Activated naive CD4-positive, alpha-beta T cell treated with Interleukin-2 at 50 U/mL for 16 hours (primary cell): ENCODE measurements at places on chromosomes 7 and 10.

GRCh38 chr10:127046975-127047877, 142.0 kb downstream of the DOCK1 start:
- DNase-seq = no peak

DNA sequence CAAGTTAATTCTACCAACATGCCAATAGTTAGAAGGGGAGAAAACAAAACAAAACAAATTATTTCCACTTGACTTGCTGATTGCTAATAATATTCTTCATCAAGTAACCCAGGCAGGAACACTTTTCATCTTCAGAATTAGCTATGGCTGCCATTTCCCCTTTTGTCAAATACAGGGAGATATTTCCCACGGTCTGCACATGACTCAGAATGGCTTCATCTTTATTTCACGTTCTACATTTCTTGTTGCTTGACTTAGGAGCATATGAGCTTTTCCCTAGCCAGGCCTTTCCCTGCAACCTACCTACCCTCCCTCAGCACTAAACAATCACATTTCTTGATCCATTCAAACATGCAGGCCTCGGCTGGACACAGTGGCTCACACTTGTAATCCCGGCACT, 6.5 kb downstream of the CPVL start:
- DNase-seq = no peak

DNA sequence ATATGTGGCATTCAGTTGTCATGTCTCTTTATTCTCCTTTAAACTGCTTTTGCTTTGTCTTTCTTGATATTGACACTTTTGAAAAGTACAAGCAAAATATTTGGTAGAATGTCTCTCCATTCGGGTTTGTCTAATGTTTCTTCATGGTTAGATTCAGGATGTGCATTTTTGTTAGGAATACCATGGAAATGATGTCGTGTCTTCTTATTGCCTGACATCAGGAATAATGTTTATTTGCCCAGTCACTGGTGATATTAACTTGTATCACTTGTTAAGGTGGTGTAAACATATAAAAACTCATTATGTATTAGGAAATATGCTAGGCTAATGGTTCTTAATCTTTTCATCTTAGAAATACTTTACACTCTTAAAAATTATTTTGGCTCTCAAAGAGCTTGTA, 43.4 kb downstream of the CDK1 start:
- no peak for DNase-seq

DNA sequence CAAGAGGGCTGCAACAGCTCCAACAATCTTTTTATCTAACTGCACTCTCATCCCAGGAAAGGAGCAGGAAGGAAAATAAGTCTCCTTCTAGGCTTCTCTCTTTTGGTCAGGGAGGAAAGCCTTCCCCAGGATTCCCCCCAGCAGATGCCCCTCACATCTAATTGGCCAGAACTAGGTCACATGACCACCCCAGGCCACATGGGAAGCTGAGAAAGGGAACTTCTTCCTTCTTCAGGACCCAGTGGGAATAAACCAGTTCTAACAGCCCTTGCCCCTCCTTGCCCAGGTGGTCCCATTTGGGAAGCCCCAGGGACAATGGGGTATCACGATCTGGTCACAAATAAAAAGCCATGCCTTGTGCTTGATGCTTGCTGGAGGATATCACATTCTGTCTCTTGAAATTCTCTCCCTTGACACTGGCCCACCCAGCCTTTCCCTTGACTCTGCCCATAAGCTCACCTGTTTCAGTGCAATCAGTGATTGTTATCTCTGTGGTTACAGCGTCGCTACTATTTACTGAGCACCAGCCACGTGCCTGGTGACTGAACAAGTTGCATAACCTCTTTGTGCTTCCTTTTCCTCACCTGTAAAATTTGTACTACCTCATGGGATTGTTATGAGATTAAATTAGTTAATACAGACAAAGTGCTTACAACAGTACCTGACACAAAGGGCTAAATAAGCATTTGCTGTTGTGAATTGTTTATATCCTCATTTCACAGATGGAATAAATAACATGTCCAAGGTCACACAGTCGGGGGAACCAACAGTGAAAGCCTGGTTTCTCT, 9.0 kb upstream of the TACR2 start:
- peak; percentile 23 for DNase-seq

GRCh38 chr10:31358688-31359330, 39.8 kb downstream of the ZEB1 start:
- DNase-seq = no peak

DNA sequence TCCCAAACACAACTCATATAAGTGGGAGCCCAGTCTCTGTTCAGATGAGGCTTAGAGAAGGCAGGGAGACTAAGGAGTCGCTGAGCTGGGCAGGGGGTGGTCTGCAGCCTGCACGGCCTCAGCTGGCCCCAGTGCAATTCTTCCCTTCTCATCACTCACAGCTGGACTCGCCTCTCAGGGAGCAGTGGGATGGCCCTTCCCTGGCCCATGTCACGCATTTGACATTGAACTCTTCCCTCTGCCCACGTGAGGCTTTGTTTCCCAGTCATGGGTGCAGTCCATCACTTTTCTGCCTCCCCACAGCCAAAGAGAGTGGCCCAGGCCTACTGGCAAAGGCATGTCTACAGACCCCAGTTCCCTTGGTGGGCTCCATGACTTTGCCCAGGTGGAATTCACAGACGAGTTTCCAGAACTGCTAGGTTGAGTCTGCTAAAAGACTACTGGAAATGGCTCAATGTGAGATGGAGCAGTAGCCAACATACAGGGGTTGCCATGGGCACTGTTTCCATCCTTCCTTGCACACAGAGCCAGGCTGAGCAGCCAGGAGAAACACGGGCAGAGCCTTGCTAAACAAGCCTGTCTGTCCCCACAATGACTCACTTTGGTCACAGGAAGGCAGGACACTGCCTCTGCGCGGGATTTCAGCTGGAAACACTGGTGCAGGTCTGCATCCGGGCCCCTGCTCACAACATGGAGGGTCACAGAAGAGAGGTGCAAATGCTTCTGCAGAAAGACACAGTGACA, 90.1 kb downstream of the OAT start:
- DNase-seq = no peak

DNA sequence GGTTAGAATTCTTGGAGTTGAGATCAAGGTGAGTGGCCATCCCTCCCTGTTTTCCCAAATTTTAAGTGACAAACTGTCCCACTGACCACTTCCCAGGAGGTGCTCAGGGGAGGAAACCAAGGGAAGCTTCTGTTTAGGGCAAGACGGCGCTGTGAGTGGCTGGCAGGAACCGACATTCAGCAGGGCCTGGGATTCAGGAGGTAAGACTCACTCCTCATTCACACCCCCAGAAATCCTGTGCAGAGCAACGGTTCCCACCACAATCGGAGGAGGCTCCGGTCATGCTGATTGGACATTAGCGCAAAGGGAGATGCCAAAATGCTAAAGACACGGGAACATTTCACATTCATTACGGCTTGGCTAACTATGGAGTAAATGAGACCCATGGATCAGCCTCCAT, 200.9 kb downstream of the GRID1 start:
- no peak for DNase-seq

DNA sequence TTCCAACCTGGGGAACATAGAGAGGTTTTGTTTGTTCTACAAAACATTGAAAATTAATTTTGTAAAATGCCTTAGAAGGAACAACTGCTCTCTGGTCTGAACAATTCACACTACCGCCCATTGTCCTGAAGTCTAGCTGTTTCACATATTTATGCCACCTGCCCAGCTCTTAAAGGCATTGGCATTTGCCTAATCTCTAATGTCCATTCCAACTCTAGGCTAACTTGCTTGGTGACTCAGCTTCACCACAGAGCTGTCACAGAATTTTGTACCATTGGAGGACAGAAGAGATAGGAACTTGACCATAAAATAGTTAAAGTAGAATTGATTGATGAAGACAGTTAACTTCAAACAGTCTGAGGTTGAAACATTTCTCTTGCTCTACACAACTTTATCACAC, 53.5 kb upstream of the PPP1R17 start:
- DNase-seq = no peak

- DNase-seq = no peak
Measured at GRCh38 chr10:95820363-95820762, 64.4 kb downstream of the ENTPD1 start.

DNA sequence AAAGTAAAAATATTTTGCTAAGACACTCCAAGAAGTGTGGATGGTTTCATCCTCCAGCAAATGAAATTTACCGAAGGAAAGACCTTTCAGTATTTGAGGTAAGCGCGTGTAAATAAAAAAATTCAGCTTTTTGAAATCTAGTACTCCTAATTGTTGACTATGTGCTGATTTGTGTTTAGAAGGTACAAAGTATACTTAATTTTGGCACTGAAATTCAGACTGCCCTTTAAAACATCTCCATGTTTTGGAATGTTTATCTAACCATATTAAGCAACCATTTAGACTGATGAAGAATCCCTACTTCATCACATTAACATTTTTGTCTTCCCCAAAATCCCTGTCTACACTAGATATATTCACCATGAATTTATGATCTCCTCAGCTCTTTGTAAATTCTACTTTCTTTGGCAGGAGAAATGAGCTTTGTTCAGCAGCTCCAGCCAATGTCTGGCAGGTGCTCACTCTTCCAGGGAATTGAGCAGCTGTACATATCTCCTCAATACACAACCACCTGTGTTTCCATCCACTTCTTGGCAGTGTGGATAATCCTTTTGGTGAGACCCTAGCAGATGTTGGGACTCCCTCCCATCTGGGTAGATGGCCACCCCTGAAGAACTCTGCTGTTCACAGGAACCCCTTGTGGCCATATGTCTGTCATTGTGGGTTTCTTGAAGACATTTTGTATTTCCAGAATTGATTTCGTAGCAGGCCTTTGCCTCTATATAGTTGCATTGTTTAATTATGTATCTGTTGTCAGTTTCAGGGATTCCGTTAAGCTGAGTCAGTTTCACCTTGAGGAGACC, 129.4 kb upstream of the SAMD8 start:
- no peak for DNase-seq

DNA sequence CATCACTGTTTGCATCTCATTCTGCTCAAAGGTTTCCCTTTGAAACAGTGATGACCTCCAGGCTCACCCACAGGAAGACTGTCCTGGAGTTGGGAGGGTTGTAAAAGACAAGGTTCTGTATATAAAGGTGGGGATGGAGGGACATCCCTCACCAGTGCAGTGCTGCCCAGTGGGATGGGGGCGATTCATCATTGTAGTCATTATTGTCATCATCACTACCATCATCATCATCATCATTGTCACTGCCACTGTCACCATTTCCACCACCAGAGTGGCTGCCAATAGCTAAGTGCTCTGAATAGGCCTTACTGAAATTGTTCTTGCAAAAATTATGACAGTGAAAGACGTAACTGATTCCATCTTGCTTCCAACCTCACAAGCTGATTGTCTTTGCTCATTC, 24.7 kb downstream of the MRPS24 start:
- DNase-seq = no peak

DNA sequence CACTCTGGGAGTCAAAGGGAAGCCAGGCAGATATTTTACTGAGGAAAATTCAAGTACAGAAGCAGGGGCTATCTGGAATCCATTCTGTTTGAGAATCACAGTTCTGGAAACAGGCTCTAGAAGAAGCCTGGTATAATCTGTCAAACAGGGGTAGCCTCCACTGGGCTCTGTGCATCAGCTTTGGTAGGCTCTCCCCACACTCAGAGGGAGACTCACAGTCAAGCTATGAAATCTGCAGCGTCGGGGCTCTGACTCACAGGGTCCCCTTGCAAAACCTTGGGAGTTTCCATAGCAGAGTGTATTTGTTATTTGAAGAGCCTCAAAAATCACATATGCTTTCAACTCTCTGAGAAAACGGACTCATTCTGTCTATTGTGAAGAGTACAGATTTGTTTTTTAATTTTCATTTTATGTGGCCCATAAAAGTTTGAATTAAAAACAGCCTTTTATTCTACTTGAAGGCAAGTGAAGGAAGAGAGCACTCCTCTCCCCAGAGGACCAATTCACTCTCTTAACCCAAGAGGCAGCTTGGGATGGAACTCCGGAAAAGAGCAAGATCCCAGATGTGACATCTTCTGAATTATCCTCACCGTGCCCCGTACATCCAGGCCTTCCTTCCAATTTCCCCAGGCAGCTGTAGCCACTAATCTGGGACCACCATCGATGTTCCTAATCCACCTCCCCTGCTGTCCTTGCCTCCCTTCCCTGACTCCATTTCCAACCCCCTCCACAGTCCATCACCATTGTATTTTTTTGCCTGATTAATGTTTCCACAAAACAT, 590.9 kb upstream of the MGMT start:
- no peak for DNase-seq

GRCh38 chr7:117066668-117067067, 113.4 kb downstream of the ST7 start:
- DNase-seq = no peak

- DNase-seq = no peak
Measured at GRCh38 chr7:64098-64915, 128.1 kb upstream of the FAM20C start.

DNA sequence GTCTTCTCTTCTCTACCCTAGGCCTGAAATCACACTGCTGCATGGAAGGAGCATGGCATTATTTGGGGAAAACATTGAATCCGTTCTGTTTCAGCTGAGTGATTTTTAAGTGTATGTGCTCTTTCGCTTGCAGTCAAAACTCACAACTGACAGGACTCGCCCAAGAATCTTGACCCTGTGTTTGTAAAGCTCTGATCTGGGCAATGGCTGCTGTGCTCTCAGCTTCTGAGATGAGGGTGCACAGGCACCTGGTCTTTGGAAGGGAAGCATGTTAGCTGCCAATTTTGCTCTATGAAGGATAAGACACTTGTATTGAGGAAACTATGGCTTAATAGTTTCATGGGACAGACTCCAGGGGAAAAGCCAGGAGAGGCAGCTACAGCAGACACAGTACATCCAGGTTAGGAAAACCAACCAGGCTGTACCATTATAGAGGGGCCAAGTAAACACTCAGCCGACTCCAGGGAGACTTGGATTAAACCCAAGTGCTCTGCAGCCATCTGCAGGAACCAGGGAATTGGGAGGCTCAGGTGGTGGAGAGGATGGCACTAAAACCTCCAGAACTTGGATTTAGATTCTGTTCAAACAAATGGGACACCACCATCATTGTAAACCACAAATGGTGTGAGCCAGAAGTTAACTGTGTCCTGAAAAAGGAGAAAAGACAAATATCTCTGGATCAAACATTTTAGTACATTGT, 43.3 kb downstream of the LYZL1 start:
- no peak for DNase-seq

DNA sequence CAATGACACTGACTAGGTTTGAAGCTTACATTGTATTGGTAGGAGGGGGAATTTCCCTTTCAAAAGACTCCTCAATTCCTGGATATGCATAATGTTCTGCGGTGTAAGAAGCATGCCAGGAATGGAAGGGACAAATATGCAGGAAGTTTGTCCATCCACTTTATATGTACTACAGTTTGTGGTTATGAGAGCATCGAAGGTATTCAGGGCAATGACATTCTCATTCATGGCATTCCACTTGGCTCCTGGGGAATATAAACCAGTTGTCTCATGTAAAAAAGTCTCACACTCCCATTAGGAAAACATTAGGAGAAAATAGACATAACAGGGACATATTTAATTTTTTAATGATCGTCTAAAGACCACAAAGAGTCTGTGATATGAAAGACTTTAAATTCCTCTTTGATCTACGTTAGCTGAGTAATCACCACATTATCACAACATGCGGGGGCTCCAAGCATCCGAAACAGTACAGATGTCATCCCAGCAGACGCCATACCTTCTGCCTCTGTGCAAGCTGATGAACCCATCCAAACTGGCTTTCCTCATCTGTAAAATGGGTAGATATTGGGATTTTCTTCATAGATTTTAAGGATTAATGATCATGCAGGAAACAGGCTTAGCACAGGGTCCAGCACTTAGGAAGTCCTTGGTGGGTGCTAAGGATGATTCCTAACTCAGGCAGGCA, 675.3 kb downstream of the INHBA start:
- no peak for DNase-seq

- peak; percentile 46 for DNase-seq
Measured at GRCh38 chr7:4683884-4684565, 1.9 kb downstream of the FOXK1 start.

- DNase-seq = no peak
Measured at GRCh38 chr7:132397070-132397469, 179.2 kb downstream of the PLXNA4 start.
